ENCODE measurements at places on chromosomes 3 and 15.

DNA sequence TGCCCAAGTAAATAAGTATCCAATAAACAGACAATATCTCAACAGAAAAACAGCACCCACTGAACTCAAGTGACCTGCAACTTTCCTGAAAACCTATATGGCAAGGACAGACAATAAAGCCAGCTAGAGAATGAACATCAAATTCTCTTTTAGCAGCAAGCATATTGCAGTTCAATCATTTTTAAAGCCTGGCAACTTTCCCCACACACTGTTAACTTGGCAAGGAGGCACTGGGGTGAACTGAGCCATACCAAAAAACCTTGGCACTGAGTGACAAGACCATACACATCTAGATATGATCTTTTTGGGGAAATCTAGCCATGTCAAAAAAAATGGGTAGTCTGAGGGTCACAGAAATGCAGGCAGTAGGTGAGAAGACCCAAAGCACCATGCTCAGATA, 174.6 kb downstream of the STT3B start:
- DNase-seq = no peak

DNA sequence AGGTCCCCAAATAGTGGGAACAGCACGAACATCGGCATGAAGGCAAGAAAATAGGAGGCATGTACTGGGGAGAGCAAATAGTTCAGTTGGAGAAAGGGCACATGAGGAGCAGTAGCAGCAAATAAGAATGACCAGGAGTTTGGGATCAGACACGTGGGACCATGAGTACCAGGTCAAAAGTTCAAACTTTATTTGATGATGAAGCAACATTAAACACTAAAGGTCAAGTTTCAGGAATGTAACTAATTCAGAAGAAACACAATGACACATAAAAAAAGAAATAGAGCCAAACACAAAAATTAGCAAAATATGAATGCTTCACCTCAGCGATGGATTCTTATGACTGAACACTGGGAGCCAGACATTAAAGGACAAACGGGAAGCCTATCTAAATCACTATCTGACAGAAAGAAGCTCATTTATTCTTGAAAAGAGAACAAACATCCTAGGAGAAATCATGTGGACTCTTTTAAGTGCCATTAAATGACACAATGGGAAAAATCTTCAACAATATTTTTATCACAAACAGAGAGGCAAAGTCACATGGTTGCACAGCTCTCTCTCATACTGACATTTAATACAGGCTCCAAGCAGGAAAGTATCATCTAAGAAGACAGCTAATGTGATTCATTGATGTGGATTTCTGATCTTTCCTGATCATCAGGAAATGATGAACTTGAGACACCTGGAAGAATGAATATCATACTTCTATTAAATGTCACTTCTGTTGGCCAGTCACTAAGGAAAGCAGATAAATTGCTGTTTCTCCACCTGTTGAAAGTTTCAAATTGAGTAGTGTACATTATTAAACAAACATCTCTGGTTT, 216.9 kb upstream of the THBS1 start:
- DNase-seq = no peak

DNA sequence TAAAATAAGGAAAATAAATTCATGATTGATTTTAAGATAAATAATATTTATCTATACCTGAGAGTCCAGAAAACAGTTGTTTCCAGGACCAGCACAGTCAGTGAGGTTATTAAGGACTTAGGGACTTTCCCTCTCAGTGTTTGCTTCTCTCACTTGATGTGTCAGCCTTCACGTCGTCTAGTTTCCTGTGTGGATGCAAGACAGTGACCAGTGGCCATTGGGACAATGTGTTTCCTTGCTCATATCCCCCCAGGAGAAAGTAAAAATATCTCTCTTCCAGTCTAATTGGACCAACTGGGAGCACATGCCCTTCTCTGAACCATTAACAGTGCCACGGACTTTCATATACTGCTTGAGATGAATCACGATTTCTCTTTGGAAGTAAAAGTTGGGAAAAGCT, 157.8 kb upstream of the CTNNB1 start:
- no peak for DNase-seq

DNA sequence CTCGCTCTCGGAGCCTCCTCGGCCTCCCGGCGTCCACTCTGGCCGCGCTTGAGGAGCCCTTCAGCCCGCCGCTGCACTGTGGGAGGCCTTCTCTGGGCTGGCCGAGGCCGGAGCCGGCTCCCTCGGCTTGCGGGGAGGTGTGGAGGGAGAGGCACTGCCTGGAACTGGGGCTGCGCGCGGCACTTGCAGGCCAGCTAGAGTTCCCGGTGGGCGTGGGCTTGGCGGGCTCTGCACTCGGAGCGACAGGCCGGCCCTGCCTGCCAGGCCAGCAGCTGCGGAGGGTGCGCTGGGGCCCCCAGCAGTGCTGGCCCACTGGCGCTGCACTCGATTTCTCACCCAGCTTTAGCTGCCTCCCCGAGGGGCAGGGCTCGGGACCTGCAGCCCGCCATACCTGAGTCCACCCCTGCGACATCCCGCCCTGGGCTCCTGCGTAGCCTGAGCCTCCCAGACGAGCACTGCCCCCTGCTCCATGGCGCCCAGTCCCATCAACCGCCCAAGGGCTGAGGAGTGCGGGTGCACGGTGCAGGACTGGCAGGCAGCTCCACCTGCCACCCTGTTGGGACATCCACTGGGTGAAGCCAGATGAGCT, 765.0 kb downstream of the IGSF11 start:
- DNase-seq = no peak

DNA sequence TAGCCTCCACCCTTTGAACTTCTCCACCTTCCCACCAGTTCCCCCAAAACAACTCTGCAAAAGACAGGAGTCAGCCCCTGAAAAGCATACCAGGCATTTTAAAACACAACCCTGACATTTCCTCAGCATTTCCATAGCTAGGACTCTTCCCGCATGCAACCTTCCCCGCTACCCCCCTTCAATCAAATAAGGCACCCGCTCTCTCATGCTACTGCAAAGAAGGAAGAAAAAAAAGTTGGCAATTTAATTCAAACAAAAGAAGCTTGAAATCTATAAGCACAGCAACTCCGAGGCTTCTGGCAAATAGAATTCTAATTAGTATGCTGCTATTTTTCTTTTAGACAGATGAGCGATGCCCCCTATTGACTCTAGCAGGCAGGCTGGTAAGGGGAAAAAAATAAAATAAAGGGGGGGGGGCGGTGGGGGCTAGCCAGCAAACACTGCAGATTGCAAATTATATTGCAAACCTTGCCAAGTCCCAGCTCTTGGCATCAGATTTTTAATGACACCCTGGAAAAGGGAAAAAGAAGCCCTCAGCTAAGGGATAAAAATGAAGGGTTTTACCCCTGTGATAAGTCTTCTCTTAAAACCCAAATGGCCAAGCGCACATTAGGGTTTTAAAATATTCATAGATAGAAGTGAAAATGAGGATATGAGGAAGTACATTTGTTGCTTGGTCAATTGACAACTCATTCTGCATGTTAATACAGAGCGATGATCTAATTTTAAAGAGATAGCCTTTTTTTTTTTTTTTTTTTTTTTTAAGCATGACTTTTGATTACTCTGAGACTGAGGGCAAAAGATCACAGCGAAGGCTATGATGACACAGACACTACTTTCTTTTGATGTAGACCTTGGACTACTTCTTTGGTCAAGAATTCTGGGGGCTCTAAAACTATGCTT, 255.2 kb downstream of the NR2F2 start:
- no peak for DNase-seq

DNA sequence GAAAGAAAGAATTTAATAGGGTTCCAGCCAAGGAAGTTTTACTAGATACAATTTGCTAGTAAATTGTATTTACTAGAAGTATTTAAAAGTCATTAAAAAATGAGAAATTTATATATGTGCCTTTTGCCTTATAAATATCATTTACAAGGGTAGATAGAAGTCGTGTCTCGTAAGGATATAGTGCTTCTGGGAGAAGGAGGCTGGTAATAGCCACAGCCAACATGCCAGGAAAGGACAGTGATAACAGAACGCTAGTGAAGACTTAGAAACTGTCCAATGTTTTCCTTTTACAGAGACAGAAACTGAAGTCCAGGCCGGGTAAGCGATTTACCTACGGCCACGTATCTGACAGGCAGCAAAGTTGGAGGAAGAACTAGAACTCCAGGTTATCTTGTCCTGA, 113.5 kb upstream of the LRRN1 start:
- no peak for DNase-seq

DNA sequence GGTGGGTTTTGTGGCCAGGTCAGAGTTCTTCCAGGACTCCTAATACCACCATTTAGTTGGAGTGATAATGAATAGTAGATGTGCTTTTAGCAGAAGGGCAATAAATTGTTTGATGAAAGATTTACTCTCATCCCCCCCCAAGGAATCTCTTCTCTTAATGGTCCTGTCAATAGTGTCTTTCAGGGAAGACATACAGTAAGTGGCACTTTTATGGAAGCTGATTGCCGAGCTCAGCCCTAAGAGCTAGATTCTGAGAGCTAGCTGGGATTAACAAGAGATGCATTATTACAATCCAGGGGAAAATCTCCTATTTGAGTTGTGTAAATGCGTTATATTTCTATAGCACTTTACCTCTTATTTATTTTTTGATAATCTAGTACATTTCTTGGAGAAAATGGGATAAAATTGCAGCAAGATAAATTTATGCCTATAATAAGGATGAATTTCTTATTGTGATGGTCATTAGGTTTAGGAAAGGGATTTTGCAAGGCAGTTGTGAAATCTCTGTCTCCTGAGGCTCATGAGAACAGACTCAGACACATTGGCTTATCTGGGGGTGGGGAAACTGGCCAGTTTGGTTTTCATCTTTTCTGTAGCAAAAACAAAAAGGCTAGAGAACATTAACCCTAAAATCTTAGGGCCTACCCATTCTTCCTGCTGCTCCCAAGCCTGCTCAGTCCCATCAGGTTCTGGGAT, 41.6 kb upstream of the CLSTN2 start:
- no peak for DNase-seq

GRCh38 chr3:112127522-112128494, 5.2 kb downstream of the GCSAM start:
- no peak for DNase-seq

DNA sequence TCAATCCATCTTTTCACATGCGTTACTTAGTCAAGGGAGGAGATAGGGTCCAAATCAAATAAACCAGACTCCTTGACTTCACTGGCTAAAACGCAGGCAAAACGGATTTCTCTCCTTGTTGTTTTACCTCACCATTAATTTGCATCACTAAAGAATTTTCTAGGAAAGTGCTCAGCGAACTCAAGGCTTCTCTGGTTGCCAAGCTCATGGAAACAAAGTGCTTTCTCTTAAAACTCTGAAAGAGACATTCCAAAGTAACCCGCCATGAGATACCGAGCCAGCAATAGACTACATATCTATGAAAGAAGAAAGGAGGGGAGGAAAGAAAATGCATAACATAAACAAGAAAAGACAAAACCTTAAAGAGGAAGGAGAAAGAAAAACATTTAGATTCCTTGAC, 211.7 kb upstream of the WNT5A start:
- DNase-seq = no peak

GRCh38 chr15:31317421-31318327, 9.0 kb upstream of the KLF13 start:
- no peak for DNase-seq

- DNase-seq = no peak
Observed at GRCh38 chr15:88655103-88655553, 16.3 kb downstream of the ISG20 start.

DNA sequence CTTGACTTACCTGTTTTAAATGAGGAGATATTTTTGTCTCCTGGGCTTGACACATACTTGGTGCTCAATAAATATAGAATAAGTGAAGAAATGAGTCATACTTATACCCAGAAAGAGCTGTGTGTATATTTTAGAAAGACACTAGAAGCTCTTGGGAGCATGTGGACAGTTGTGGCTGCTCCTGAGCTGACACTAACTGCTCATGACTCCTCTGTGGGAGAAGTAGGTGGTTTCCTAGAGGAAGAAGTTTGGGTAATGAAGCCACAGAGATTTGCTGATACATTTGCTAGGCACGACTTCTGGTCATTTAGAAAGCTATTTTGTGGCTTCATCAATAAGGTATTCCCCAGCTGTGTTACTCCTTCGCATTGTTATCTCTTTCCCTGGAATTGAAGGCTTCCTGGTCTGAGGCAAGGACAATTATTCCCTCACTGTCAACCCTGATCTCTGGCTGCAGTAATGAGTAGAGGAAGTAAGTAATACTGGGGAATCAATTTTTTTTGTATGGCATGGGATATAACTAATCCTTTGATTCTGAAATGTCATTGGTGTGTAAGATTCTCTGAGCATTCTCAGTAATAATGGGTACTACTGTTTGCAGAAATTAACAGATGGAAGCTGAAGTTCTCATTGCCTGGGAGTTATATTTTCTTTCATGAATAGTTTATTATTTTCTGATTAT, 79.6 kb upstream of the DCBLD2 start:
- DNase-seq = no peak

DNA sequence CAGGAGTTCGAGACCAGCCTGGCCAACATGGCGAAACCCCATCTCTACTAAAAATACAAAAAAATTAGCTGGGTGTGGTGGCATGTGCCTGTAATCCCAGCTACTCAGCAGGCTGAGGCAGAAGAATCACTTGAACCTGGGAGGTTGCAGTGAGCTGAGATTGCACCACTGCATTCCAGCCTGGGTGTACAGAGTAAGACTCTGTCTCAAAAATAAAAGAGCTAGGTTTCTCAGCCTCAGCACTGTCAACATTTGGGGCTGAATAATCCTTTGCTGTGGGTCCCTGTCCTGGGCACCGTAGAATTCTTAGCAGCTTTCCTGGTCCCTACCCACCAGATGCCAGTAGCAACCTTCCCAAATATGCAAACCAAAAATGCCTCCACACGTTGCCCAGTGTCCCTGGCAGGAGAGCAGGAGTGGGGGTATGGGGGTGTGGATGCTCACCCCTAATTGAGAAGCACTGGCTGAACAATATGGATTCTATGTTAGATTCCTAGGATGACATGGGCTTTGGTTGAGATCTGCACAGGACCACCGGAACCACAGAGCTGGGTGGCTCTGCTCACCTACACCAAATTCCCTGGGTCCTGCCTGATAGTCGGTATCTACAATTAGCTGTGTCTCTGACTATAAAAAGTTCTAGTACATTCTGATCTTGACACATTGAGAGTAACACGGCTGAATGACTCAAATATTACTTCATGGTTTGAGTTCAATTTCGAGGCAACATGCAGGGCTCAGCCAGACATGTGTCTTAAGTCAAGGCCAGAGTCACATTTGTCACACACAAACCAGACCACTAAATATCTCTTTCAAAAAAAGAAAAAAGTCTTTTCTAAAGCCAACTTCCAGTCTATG, 577.0 kb upstream of the MDFIC2 start:
- no peak for DNase-seq

GRCh38 chr3:56889131-56889530, 87.4 kb upstream of the ARHGEF3 start:
- DNase-seq = no peak

- DNase-seq = no peak
Observed at GRCh38 chr3:128794067-128794768, 68.2 kb downstream of the RAB7A start.

- no peak for DNase-seq
Observed at GRCh38 chr15:41881086-41881485, 12.8 kb downstream of the SPTBN5 start.

GRCh38 chr3:14505001-14505802, 34.9 kb downstream of the GRIP2 start:
- no peak for DNase-seq

DNA sequence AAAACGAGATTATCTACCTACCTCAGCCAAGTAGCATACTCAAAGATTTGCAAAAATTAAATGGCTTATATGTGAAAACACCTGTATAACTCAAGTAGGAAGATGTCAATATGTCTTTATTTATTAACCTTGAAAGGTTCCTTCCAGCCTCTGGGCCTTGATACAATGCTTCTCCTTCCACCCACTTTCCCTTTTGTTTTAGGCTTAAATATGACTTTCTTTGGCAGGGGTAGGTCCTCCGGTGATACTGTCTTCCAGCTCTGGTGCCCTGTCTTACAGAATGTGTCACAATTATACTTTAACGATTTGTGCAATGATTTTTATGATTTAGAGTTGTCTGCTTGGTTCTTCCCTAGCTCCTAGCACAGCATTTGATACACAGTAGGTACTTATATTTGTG, 4.1 kb downstream of the LINS1 start:
- DNase-seq = no peak

Data from activated CD4-positive, alpha-beta T cell treated with anti-CD3 and anti-CD28 coated beads for 24 hours (primary cell).